ENCODE measurements at places on chromosomes 13 and 19.

GRCh38 chr13:40376867-40377535, 289.4 kb downstream of the FOXO1 start:
- no peak for DNase-seq

GRCh38 chr13:23718996-23719395, 148.8 kb downstream of the TNFRSF19 start:
- no peak for DNase-seq

DNA sequence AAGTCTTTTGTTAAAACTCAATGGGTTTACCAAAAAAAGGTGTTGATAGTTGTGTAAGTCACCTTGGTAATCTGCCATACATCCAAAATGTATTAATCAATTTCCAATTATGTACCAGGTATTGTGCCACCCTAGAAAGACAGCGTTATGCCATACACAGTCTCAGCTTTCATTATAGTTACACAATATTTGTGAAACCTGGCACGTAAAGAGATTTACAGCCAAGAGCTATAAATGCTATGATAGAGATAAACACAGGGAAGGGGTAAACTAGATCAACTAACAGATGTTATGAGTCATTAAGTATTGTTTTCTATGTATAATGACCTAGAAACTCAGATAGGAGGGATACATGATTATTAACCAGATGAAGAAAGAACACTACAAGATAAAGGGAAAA, 725.6 kb upstream of the SLITRK5 start:
- no peak for DNase-seq

DNA sequence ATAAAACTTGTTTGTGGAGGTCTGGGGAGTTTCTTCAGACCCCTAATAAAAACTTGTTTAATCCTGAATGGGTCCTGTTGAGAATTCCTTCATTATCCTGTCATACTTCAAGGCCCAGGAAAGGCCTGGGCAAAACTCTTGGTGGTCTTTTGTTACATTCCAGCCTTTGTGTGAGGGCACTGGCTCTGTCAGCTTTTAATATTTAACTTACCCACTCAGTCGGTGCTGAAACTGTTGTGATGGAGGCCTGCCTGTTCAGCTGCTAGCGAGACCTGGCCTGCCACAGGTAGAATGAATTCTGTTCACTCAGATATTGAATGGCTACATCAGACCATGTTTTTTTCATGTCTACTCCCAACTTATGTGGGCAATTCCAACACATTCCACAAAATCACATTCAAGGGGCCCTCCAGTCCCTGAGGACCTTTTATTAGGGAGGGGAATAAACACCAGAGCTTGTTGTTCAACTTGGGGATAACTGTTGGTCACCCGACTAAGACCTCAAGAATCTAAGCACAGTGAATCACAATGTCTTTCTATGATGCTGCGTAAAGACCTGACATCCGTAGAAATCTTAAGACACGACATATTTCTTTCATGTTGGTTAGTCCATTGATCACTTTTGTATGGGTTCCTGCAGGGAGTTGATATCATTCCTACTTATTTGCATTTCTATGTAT, 12.5 kb downstream of the NLRP8 start:
- DNase-seq, result no peak

Data from activated CD8-positive, alpha-beta memory T cell treated with anti-CD3 and anti-CD28 coated beads, Interleukin-2, amount 10 ng/mL, durations not matched to agents 7 days and 5 days (primary cell).